ENCODE measurements at places on chromosomes 5 and 9. TPM values are rescaled to one million over a fixed set of nuclear protein-coding genes. Genes with fewer than 3 reads are reported as not detected.

Gene CRAT
- total RNA-seq = 17.0 TPM

DNA sequence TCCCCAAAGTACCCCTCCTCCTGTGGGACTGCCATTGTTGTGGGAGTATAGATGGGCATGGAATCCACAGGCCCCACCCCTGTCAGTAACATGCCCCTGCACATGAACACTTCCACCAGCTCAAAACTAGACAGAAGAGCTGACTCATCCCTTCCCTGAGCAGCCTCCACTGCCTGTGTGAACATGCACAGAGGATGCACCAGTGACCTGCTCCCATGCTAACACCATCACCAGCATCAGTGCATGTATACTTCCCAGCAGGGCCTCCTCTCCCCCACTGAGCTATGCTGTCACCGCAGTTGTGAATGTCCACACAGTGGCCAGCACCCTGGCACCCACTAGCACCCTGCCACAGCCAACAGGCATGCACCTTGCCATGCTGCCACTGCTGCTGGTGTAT, 939.8 kb downstream of the EFNA5 start:
- H3K27me3 ChIP-seq = no peaks in the 10 kb centered on the region
- H3K36me3 ChIP-seq = no peaks in the 10 kb centered on the region
- H3K4me1 ChIP-seq = no peaks in the 10 kb centered on the region
- no peak overlapping the region for H3K27ac ChIP-seq
- H3K4me3 ChIP-seq = no peak overlapping the region

Gene ITK
- total RNA-seq = not detected

DNA sequence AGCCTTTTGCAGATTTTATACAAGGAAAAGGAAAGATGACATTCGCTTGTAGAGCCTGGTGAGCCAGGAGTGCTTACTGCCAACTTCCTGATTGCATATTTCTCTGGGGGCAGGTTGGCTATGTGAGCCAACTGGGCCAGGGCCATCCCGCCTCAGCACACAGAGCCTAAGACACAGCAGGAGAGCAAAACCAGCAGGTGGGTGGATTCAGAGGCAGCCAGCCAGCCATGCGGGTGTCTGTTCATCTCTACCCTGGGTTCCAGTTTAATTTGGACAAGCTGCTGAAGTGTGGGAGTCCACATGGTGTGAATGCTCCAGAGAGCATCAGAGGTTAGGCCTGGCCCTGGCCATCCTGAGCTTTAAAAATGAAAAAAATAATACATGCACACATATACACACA, 291.4 kb downstream of the ARHGEF28 start:
- H3K4me1 ChIP-seq = no peaks in the 10 kb centered on the region
- no peak overlapping the region for H3K27ac ChIP-seq
- no peak overlapping the region for H3K4me3 ChIP-seq
- peaks cover 37% of the 10 kb centered on the region for H3K36me3 ChIP-seq

DNA sequence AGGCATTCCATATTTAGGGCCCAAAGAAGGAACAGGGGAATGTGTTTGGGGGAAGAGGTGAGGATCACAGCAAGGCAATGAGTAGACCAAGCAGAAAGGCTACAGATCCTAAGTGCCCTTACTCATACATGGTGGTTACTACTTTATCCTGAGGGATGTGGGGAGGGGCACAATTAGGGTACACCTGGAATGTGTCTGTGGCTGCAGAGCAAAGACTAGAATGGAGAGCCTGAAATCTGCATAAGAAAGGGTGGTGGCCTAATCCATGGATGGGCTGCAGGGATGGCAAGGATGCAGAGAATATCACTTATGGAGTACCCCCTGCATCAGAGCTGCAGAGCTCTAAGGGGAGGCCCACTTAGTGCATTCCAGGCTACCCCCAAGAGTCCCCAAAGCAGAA, 352.6 kb upstream of the TRPC7 start:
- DNase-seq = no peak
- no peaks in the 10 kb centered on the region for H3K36me3 ChIP-seq
- H3K27me3 ChIP-seq = peaks cover 10% of the 10 kb centered on the region
- no peak overlapping the region for H3K4me3 ChIP-seq

DNA sequence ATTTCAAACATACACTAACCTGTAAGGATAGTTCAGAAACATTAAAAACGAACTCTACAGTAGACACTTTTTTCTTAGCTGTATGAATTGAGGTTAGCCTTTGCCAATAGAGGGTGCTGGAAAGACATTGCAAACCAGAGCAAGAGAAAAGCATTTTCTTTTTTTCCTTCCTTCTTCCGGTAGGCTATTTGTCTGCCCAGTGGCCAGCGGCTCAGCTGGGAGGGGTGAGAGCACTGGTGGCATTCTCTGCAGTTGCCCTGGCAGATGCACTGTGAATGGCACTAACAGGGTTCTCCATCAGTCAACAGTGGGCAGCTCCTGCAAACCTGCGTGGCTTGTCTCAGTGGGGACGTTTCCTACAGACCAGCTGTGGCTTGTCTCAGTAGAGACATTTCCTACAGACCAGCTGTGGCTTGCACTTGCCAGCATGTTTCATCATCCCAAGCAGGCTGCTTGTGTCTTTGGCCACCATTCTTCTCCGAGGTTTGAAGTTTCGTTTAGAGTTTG, 984.5 kb upstream of the CDH18 start:
- no peaks in the 10 kb centered on the region for H3K27me3 ChIP-seq
- peak; percentile 68 for DNase-seq
- peak overlapping the region; percentile 36 for H3K27ac ChIP-seq
- peak overlapping the region; percentile 77 for H3K4me3 ChIP-seq
- no peaks in the 10 kb centered on the region for H3K4me1 ChIP-seq

DNA sequence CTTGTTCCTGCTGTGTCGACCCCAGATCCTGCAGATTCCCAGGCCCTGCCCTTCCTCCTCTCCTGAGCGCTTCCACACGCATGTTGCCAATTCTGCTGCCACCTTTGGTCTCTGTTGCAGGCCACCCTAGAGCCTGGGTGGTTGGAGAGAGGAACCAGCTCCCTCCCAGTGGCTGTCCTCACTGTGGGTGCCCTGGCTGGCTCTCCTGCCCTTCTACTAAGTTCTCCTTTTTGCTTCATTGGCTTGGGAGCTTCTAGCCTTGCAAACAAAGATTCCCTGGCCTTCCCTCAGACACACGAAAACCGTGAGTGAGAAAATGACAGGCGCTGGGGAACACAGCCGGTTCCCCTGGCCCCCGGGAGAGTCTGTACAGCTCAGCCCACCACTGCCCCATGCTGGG, 14.2 kb upstream of the NCS1 start:
- H3K27me3 ChIP-seq = no peaks in the 10 kb centered on the region
- H3K4me1 ChIP-seq = no peaks in the 10 kb centered on the region
- no peak for DNase-seq
- no peak overlapping the region for H3K4me3 ChIP-seq

Gene CER1
- not detected for total RNA-seq

- no peak overlapping the region for H3K27ac ChIP-seq
- H3K36me3 ChIP-seq = no peaks in the 10 kb centered on the region
- H3K4me1 ChIP-seq = no peaks in the 10 kb centered on the region
- no peaks in the 10 kb centered on the region for H3K27me3 ChIP-seq
- no peak overlapping the region for H3K4me3 ChIP-seq
Measured at GRCh38 chr9:121115466-121115865, 40.7 kb downstream of the CNTRL start.

Gene SPATA31E1
- not detected for total RNA-seq

- H3K27ac ChIP-seq = peak overlapping the region; percentile 44
- H3K4me3 ChIP-seq = no peak overlapping the region
- peaks cover 13% of the 10 kb centered on the region for H3K36me3 ChIP-seq
- DNase-seq = no peak
- no peaks in the 10 kb centered on the region for H3K27me3 ChIP-seq
Measured at GRCh38 chr5:107472620-107473064, 198.1 kb downstream of the EFNA5 start.

DNA sequence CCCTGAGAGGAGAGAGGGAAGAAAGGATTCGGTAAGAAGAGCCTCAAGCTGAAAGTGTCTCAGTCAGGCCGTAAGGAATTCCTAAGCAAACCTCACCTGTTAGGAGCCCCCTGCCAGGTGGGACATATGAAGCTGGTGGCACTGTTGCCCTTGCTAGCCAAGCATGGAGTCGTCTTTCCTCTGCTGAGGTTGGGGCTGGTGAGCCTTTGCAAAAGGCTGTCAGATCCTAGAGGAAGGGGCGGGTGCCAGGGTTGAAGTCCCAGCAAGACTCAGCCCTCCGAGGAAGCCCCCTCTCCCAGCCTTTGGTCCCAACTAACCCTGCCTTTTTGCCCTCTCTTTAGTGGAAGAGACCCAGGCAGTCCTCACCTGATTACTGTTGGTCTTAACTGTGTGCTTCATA, 5.5 kb upstream of the SMIM32 start:
- no peak overlapping the region for H3K4me3 ChIP-seq
- DNase-seq = no peak
- no peak overlapping the region for H3K27ac ChIP-seq
- no peaks in the 10 kb centered on the region for H3K4me1 ChIP-seq

DNA sequence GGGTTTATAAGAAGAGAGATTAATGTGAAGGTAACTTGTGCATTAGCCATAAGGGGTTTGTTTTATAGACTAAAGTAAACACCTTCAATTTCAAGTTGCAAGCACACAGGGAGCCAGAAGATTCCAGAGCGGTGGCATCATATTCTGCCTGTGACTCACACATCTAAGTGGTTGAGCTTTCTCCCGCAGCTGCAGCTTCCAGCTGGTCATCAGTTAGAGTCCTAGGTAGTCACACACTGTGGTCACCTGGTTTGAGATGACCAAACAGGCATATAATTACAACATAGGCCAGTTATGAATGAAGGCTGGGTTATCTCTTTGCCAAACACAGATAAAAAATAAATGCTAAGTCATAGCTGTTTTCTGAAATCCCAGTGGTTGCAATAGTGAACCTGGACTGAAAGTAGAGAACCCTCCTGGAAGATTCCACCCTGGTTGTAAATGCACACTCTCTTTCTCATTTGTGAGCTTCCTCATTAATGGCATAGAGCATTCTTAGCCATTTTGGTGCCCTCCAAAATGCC, 171.3 kb downstream of the GDNF start:
- H3K27ac ChIP-seq = peak overlapping the region; percentile 78
- no peaks in the 10 kb centered on the region for H3K36me3 ChIP-seq
- DNase-seq = peak; percentile 94
- no peak overlapping the region for H3K4me3 ChIP-seq
- peaks cover 13% of the 10 kb centered on the region for H3K4me1 ChIP-seq

Gene DRD1
- not detected for total RNA-seq

Gene PCDHA12
- 6.1 TPM for total RNA-seq

DNA sequence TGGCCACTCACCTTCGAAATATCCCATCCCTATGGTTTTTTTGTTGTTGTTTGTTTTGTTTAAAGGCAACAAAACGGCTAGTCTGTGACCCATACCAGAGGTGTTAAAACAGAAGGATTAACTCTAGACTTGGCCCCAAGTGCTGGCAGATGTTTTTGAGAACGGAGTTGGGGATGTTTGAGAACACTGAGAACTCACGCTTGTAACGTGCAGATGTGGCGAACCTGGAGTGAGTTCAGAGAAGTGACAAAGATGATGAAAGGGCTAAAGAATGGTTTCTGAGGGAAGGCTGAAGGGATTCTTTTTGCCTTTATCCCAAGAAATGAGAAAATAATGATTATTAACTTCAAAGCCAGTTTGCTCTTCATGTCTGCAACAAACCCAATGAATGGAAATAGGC, 286.5 kb downstream of the ZNF608 start:
- H3K4me1 ChIP-seq = no peaks in the 10 kb centered on the region
- no peak overlapping the region for H3K27ac ChIP-seq
- no peaks in the 10 kb centered on the region for H3K27me3 ChIP-seq
- no peaks in the 10 kb centered on the region for H3K36me3 ChIP-seq

GRCh38 chr5:106766916-106767315, 903.8 kb downstream of the EFNA5 start:
- H3K4me1 ChIP-seq = no peaks in the 10 kb centered on the region
- no peak overlapping the region for H3K4me3 ChIP-seq
- no peak overlapping the region for H3K27ac ChIP-seq
- H3K27me3 ChIP-seq = no peaks in the 10 kb centered on the region

DNA sequence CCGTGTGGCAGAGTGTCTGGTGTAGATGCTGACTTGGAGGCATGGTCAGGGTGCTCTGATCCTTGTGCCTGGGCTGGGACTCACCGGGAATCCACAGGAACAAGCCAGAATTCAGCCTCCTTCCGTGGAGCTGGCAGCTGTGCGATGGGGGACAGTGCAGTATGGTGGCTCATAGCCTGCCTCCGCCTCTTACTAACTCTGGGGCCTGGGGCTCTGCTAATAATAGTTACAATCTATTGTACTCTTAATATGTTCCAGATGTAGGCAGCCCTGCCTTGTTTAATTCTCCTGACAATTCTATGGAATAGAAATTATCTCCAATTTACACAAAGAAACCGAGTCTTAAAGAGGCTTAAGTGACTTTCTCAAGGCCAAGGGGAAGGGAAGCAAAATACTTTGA, 77.6 kb downstream of the PCDH1 start:
- peaks cover 41% of the 10 kb centered on the region for H3K27me3 ChIP-seq
- H3K4me3 ChIP-seq = no peak overlapping the region
- DNase-seq = no peak

- DNase-seq = no peak
- H3K36me3 ChIP-seq = no peaks in the 10 kb centered on the region
- no peak overlapping the region for H3K27ac ChIP-seq
- peaks cover 99% of the 10 kb centered on the region for H3K27me3 ChIP-seq
- no peaks in the 10 kb centered on the region for H3K4me1 ChIP-seq
- H3K4me3 ChIP-seq = no peak overlapping the region
Measured at GRCh38 chr9:132127888-132128534, 33.8 kb upstream of the NTNG2 start.

Gene RLN2
- total RNA-seq = not detected

DNA sequence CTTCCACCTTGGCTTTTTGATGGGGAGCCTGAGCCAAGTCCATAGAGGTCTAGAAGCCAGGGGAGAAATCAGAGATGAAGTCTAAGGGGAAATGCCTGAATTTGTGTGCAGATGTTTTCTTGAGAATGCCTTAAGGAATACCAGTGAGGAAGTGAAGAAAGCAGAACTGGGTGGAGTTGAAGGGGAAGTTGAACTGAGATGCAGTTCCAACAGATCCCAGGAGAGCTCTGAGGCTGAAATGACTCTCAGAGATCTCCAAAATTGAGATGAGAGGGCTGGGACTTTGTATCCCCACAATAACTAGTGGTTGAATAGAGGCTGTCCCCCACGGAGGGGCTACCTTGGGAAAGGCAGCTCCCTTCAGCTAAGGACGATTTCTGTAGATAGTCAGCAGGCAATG, 197.1 kb downstream of the ZNF462 start:
- H3K27ac ChIP-seq = no peak overlapping the region
- H3K4me3 ChIP-seq = no peak overlapping the region
- H3K4me1 ChIP-seq = no peaks in the 10 kb centered on the region
- H3K27me3 ChIP-seq = no peaks in the 10 kb centered on the region

Gene C9
- total RNA-seq = not detected

- H3K27ac ChIP-seq = no peak overlapping the region
- no peaks in the 10 kb centered on the region for H3K27me3 ChIP-seq
- H3K4me1 ChIP-seq = no peaks in the 10 kb centered on the region
- no peaks in the 10 kb centered on the region for H3K36me3 ChIP-seq
- H3K4me3 ChIP-seq = no peak overlapping the region
- no peak for DNase-seq
Measured at GRCh38 chr9:8143677-8144076, 344.1 kb upstream of the DMAC1 start.

Gene PCDHGA10
- 1.4 TPM for total RNA-seq
